ENCODE measurements at places on chromosomes 6 and 20. TPM values are rescaled to one million over a fixed set of nuclear protein-coding genes. Genes with fewer than 3 reads are reported as not detected.
A peak's percentile ranks its signal among the peaks of the same experiment; 100 is the strongest.

Gene PPP1R3G
- total RNA-seq = 1.9 TPM

Gene RPL7L1
- total RNA-seq = 80.7 TPM

Gene ANKRD66
- not detected for total RNA-seq

Gene RSPH3
- total RNA-seq = 20.2 TPM

Gene PM20D2
- 14.4 TPM for total RNA-seq

GRCh38 chr20:24994470-24995368 is 2.2 kb upstream of the APMAP start:
- peak; percentile 86 for DNase-seq
- no peak overlapping the region for H3K4me3 ChIP-seq
- H3K27me3 ChIP-seq = no peaks in the 10 kb centered on the region
- H3K27ac ChIP-seq = no peak overlapping the region
- no peaks in the 10 kb centered on the region for H3K36me3 ChIP-seq

- no peaks in the 10 kb centered on the region for H3K36me3 ChIP-seq
- no peaks in the 10 kb centered on the region for H3K27me3 ChIP-seq
- no peaks in the 10 kb centered on the region for H3K4me1 ChIP-seq
- H3K27ac ChIP-seq = no peak overlapping the region
- H3K4me3 ChIP-seq = no peak overlapping the region
- no peak for DNase-seq
Measured at GRCh38 chr20:4581838-4582237, 139.9 kb upstream of the PRND start.

DNA sequence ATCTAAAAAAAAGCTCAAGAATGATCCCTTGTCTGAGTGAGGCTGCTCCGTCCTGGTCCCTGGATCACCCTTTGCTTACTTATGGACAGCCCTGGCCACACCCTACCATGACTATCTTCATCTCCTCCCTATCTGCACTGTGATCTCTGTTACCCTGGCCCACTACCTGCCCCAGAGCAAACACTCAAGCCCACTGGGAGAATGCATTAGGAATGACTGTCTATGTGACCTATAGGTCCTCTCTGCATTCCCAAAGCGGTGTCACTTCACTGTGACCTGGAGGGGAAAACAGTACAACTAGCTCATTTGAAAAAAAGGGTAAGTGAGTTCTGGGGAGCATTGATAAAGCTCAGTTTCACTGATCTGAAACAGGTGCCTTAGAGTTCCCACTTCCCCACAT is 86.4 kb upstream of the FOXP4 start:
- H3K27ac ChIP-seq = no peak overlapping the region
- no peaks in the 10 kb centered on the region for H3K36me3 ChIP-seq
- no peak overlapping the region for H3K4me3 ChIP-seq

DNA sequence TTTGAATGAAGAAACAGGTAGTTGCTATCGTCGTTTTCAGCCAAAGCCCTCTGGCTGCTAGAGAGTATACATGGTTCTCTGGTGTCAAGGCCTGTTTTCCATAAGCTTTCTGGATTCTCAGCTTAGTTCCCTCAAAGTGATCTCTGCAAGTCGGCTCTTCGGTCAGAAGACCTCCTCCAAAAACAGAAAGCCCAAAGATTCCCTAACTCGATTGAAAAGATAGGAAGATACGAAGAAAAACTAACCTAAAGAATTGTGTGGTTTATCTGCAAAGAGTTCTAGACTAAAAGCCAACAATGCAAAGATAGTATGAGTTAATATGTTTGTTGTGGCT is 545 bp upstream of the ASCC3 start:
- H3K27ac ChIP-seq = peak overlapping the region; percentile 90
- DNase-seq = no peak
- no peaks in the 10 kb centered on the region for H3K27me3 ChIP-seq
- peak overlapping the region; percentile 92 for H3K4me3 ChIP-seq
- H3K36me3 ChIP-seq = no peaks in the 10 kb centered on the region

- no peaks in the 10 kb centered on the region for H3K4me1 ChIP-seq
- H3K36me3 ChIP-seq = no peaks in the 10 kb centered on the region
Measured at GRCh38 chr6:14068623-14069022, 48.9 kb upstream of the CD83 start.

DNA sequence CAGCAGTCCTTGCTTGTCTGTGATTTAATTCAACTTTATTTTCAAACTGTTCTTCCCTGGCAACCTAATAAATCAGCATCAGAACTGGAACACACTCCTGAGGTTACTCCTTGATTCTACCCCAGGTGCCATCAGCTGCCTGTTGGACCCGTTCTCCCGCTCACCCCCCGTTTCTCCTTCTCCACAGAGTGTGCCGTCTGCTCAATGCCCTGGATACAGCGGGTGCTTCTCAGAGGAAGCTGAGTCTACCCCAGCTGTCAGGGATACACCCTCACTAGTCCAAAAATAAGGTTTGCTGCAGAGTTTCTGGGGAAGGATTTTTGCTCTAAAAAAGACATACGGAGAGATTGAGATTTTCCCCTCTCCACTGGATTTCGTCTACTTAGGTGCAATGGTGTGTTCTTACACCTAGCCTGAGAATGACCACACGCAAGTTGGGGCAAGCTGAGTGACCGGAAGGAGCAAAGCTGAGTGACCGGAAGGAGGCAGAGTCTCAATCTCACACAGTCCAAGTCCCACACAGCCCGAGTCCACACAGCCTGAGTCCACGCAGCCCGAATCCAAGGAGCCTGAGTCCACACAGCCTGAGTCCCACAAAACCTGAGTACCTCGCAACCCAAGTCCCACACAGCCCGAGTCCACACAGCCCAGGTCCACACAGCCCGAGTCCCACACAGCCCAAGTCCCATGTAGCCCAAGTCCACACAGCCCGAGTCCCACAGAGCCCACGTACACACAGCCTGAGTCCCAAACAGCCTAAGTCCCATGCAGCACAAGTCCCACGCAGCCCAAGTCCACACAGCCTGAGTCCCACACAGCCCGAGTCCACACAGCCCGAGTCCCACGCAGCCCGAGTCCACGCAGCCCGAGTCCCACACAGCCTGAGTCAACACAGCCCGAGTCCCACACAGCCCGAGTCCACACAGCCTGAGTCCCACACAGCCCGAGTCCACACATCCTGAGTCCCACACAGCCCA is 58.6 kb upstream of the DACT2 start:
- H3K27me3 ChIP-seq = no peaks in the 10 kb centered on the region
- H3K4me1 ChIP-seq = no peaks in the 10 kb centered on the region
- no peak for DNase-seq
- no peaks in the 10 kb centered on the region for H3K36me3 ChIP-seq

DNA sequence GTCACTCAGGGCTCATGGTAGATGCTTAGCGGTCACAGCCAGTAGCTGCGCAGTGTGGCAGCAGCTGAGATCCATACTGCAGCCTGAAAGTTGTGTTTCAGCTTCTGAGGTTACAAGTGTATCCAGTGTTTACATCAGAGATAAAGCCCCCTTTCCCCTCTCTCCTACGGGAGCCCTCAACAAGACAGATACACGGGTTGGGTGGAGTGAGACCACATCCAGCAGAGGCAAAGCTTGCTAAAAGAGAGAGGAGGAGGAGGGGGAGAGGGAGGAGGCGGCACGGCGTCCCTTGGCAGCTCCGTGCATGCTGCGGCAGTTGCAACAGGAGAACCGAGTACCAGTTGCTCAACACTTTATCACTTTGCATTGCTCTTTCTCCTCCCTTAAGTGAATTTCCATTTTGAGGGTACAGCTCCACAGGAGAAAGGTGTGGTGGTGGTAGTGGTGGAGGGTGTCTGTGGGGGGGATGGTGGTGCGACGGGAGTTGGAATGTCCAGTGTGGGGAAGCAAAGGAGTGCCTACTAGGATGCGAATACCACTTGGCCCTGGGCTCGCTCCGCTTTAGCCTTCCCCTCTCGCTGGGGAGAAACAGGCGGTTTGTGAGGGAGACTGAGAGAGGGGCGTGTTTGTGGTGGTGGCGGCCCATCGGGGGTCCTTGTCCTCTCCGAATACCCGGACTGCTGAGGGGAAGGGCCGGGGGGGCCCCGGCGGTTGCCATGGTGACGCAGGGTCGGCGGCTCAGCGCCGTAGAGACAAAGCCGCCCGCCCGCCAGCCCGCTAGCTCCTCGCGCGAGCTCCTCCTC is 405 bp upstream of the RNF182 start:
- H3K27ac ChIP-seq = no peak overlapping the region
- DNase-seq = peak; percentile 78
- no peaks in the 10 kb centered on the region for H3K4me1 ChIP-seq
- peaks cover 24% of the 10 kb centered on the region for H3K27me3 ChIP-seq

DNA sequence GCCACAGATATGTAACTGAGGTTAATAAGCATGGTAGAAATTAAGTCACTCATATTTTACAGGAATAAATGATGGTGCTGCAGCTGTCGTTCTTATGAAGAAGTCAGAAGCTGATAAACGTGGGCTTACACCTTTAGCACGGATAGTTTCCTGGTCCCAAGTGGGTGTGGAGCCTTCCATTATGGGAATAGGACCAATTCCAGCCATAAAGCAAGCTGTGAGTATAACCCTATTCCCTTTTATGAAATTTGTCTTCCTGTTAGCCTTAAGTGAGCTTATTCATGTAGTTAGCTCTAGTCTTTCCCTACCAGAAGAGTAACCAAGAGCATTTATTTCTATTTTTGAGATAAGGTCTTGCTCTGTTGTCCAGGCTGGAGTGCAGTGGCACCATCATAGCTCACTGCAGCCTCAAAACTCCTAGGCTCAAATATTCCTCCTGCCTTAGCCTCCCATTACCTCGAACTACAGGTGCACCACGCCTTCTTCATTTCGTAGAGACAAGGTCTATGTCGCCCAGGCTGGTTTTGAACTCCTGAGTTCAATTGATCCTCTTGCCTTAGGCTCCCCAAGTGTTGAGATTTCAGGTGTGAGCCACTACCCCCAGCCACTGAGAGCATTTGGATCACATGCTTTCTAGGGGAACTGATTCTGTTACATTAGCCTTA is 12.0 kb downstream of the TCP1 start:
- no peak overlapping the region for H3K4me3 ChIP-seq
- H3K4me1 ChIP-seq = no peaks in the 10 kb centered on the region
- DNase-seq = no peak

- H3K4me1 ChIP-seq = no peaks in the 10 kb centered on the region
- DNase-seq = no peak
- no peaks in the 10 kb centered on the region for H3K36me3 ChIP-seq
- H3K27me3 ChIP-seq = no peaks in the 10 kb centered on the region
- H3K27ac ChIP-seq = no peak overlapping the region
Measured at GRCh38 chr6:110048221-110048875, 70.2 kb downstream of the GPR6 start.

DNA sequence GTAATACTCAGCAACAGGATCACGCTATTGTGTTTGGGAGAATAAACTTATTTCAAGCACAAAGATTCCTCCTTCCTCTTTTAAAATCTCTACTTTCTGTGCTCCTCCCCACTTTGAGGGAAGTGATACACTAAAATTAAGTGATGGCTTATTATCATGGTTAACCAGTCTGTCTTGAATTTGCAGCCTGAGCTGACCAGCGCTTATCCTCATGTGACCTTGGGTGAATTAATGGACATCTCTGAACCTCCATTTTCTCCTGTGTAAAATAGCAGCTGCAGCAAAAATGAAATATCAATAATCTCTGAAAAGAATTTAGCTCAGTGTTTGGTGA is 222.6 kb downstream of the BCAS1 start:
- no peak overlapping the region for H3K4me3 ChIP-seq
- no peak overlapping the region for H3K27ac ChIP-seq
- DNase-seq = no peak
- no peaks in the 10 kb centered on the region for H3K27me3 ChIP-seq

DNA sequence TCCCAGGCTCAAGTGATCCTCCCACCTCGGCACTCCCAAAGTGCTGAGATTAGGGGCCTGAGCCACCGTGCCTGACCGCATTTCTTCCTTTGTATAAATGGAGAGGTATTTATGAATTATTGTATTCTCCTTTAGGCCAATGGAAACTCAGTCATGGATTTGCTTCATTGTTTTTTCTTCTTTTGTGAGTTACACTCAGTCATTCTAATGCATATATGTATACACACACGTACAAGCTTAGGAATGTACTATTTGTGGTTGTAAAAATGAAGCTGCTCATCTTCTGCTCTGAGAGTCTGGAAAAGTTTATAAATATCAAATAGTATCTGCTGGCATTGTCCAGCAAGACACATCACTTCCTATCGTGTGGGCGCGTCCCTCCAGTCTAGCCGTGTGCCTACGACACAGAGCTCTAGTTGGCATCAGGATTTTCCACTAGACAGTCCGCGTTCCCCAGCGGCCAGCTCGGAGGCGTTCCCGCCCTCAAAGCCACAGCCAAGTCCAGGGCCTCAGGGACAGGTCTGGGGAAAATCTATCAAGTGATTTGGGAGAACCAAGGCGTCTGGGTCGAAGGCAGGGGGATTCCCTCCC is 215.2 kb downstream of the NFATC2 start:
- DNase-seq = no peak
- H3K27me3 ChIP-seq = no peaks in the 10 kb centered on the region
- no peak overlapping the region for H3K27ac ChIP-seq
- H3K4me3 ChIP-seq = no peak overlapping the region
- H3K4me1 ChIP-seq = no peaks in the 10 kb centered on the region

DNA sequence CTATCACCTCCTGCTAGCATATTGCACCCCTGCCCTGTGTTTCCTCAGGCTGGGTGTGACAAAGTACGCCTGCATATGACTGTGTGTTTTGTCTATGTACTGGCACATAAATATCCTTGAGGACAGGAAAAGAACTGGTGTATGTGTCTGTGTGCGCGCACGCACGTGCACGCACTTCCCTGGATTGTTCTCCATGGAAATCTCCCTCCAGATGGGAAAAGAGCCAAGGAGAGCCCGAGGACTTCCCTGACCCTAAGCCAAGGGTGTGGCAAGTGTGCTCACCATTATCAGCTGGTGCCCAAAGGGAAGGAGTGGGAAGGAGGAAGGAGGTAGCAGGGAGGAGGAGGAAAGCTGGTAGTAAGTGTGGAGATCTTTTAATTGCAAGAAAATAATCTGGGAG is 117.6 kb downstream of the HIVEP2 start:
- no peak overlapping the region for H3K4me3 ChIP-seq
- H3K4me1 ChIP-seq = no peaks in the 10 kb centered on the region
- DNase-seq = no peak
- H3K27ac ChIP-seq = no peak overlapping the region

DNA sequence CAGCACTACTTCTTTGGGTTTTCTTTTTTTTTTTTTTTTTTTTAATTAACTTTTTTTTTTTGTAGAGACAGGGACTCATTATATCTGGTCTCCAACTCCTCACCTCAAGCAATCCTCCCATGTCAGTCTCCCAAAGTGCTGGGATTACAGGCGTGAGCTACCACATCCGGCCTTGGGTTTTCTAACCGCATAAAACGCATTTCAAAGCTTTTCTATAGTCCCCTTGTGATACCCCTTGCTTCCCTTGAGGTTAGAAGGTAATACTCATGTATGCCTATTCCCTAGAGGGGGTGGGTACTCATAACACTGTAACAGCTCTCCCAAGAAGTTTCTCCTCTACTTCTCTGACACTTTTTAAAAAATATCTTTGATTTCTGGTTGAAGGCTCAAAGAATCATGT is 23.9 kb upstream of the ASCC3 start:
- no peaks in the 10 kb centered on the region for H3K36me3 ChIP-seq
- H3K27ac ChIP-seq = no peak overlapping the region
- no peak overlapping the region for H3K4me3 ChIP-seq
- no peaks in the 10 kb centered on the region for H3K27me3 ChIP-seq

- H3K4me1 ChIP-seq = no peaks in the 10 kb centered on the region
- no peaks in the 10 kb centered on the region for H3K36me3 ChIP-seq
- peak overlapping the region; percentile 40 for H3K4me3 ChIP-seq
- no peaks in the 10 kb centered on the region for H3K27me3 ChIP-seq
Measured at GRCh38 chr20:2840967-2841531, 504 bp downstream of the VPS16 start.

- no peaks in the 10 kb centered on the region for H3K27me3 ChIP-seq
- no peaks in the 10 kb centered on the region for H3K4me1 ChIP-seq
- H3K4me3 ChIP-seq = no peak overlapping the region
Measured at GRCh38 chr6:163646133-163646532, 231.6 kb downstream of the QKI start.

- DNase-seq = no peak
- H3K4me3 ChIP-seq = no peak overlapping the region
- peaks cover 9% of the 10 kb centered on the region for H3K4me1 ChIP-seq
Measured at GRCh38 chr20:4978050-4978918, 23.0 kb downstream of the SLC23A2 start.
